ENCODE measurements at places on chromosomes 2 and 18. TPM values are rescaled to one million over a fixed set of nuclear protein-coding genes. Genes with fewer than 3 reads are reported as not detected.

OR6B2 gene
- polyA plus RNA-seq, result not detected

DNA sequence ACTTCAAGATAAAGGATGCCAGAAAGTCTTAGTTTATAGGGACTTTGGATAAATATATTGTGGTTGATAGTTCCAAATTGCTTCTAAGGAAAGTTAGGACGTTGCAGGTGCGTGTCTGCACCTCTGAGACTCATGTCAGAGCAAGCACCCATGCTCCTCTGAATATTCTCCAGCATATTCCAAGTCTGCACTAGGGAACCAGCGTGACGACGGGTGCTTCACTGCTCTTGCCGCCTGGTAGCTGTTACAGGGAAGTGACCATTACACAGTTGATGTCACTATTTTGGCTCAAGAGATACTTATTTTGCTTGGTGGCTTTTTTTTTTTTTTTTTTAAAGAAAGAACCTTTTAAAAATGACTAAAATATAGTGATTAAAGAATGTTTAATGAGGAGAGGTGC lies 35.6 kb downstream of the GATA6 start:
- no peaks in the 10 kb centered on the region for H3K36me3 ChIP-seq
- DNase-seq, result no peak
- H3K4me1 ChIP-seq, result no peaks in the 10 kb centered on the region
- H3K4me3 ChIP-seq, result no peak overlapping the region

DNA sequence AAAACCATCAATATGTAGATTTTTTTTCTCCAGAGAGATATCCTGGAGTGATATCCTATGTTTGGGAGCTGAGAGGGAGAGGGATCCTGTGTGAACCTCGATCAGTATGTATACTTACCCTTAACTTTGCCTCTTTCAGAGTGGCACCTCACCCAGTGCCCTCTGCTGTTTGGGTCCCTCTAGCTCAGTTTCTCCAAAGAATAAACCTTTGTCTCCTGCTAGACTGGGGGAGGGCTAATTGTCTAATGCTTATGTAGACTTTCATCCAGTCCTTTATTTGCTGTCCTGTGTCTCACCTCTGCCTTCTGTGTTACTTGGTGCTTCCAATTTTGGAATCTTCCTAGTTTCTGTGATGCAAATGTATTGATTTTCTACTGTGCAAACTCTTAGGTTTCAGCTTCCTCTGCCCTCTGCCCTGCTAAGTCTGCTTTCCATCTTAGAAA lies 48.4 kb downstream of the MTX2 start:
- no peak overlapping the region for H3K4me3 ChIP-seq
- DNase-seq, result no peak
- no peak overlapping the region for H3K27ac ChIP-seq
- H3K27me3 ChIP-seq, result no peaks in the 10 kb centered on the region
- peaks cover 2% of the 10 kb centered on the region for H3K36me3 ChIP-seq

DNA sequence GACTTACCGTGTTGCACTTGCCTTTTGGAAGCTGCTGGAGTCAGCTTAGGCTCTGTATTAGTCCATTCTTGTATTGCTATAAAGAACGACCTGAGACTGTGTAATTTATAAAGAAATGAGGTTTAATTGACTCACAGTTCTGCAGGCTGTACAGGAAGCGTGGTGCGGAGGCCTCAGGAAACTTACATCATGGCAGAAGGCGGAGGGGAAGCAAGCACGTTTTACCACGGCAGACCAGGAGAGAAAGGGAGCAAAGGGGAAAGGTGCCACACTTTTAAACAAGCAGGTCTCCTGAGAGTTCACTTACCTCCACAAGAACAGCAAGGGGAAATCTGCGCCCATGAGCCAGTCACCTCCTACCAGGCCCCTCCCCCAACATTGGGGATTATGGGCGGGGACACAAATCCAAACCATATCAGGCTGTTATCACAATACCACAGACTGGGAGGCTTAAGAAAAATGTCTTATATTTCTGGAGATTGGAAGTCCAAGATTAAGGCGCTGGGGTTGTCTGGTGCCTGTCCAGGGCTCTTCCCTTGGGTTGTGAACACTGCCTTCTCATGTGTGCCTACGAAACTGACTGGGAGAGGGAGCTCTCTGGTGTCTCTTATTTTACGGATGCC lies 3.6 kb upstream of the D2HGDH start:
- no peaks in the 10 kb centered on the region for H3K36me3 ChIP-seq
- DNase-seq, result no peak
- H3K4me3 ChIP-seq, result no peak overlapping the region
- H3K27ac ChIP-seq, result no peak overlapping the region
- H3K27me3 ChIP-seq, result no peaks in the 10 kb centered on the region
- H3K4me1 ChIP-seq, result peaks cover 18% of the 10 kb centered on the region

DNA sequence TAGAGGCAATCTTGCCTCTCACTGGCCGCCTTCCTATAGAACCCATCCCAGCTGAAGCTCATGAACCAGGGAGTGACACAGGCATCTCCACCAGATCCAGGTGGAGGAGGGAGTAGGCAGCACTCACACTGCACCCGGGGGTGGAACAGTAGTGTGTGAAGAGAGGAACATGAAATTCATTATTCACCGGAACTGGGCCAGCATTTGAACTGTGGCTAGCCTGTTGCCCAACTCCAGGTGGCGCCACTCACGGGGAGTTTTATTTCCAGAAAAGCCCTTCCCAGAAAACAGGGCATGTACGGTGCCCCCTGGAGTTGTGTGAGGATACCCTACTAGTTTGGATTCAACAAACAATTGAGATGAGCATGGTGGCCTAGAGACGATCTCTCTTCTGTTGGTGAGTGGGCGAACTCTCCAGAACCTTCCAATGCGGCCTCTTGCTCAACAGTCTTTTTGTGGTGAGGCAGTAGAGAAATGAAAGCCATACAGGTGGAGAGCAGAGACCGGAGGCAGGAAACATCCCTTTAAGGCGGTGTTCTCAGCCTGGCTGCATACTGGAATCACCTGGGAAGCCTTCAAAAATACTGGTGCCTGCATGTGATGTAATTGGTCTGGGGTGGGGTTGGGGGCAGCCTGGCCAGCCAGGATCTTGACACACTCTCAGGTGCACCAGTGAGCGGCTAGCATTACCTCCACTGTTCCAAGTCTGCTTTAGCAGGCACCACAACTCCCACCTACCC lies 73.5 kb upstream of the NEDD4L start:
- no peaks in the 10 kb centered on the region for H3K4me1 ChIP-seq
- H3K27me3 ChIP-seq, result no peaks in the 10 kb centered on the region
- DNase-seq, result no peak
- H3K4me3 ChIP-seq, result no peak overlapping the region
- H3K27ac ChIP-seq, result no peak overlapping the region

GRCh38 chr18:10894501-10894900 lies 254.9 kb downstream of the PIEZO2 start:
- no peak overlapping the region for H3K4me3 ChIP-seq
- H3K27ac ChIP-seq, result no peak overlapping the region
- no peaks in the 10 kb centered on the region for H3K4me1 ChIP-seq
- no peaks in the 10 kb centered on the region for H3K27me3 ChIP-seq
- DNase-seq, result no peak

DNA sequence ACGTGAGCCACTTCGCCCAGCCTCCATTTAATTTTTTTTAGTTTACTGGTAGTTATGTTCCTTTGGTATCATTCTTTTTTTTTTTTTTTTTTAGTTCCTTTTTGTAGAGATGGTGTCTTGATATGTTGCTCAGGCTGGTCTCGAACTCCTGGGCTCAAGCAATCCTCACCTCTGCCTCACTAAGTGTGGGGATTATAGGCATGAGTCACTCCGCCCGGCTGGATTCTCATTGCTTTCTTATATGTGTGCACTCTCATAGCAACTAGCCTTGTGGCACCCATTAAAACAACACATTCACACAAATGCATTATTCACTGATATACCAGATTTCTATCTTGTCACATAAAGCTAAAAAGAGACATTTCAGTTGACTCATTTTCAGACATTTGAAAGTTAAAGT lies 4.2 kb downstream of the TTC27 start:
- peaks cover 10% of the 10 kb centered on the region for H3K4me1 ChIP-seq
- H3K27ac ChIP-seq, result no peak overlapping the region
- DNase-seq, result no peak
- no peaks in the 10 kb centered on the region for H3K27me3 ChIP-seq

DNA sequence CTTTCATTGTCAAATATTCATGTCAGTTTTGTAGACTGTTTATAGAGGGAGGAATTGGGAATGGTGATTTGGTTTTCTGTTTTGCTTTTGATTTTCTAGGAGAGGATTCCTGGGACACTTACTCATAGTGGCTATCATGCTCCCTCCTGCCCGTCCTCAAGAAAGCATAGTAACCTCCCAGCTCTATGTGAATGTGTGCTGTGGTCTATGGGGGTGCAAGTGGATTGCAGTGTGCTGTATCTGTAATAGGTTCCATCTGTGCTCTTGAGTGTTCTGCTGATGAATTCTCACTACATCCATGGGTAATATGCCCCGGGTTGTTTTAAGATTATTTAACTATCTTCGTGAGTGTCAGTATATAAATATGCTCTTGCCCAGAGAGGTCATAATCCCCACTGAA lies 811.3 kb downstream of the CNTNAP5 start:
- no peak overlapping the region for H3K27ac ChIP-seq
- no peak for DNase-seq
- H3K27me3 ChIP-seq, result no peaks in the 10 kb centered on the region
- H3K36me3 ChIP-seq, result no peaks in the 10 kb centered on the region
- no peaks in the 10 kb centered on the region for H3K4me1 ChIP-seq
